SHP77 (cell line): ENCODE measurements at places on chromosomes 3 and 15.

DNA sequence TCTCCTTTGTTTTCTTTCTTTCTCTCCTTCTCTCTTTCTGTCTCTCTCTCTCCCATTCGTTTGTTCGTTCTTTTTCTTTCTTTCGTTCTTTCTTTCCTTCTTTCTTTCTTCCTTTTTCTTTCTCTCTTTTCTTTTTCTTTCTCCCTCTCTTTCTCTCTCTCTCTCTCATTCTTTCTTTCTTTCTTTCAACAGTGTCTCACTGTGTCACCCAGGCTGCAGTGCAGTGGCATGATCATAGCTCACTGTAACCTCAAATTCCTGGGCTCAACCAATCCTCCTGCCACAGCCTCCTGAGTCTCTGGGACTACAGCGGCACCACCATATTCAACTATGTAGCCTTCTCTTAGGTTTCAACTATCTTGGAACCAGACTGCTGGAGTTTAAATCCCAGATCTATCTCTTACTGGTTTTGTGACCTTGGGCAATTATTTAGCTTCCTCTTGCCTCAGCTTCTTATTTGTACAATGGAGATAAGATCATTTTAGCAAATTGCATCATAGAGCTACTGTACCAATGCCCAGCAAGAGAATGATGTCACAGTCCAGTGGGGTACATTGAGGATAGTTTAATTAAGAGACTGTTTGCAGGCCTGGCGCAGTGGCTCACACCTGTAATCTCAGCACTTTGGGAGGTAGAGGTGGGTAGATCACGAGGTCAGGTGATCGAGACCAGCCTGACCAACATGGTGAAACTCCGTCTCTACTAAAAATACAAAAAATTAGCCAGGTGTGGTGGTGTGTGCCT, 27.3 kb upstream of the PARL start:
- DNase-seq, result no peak

DNA sequence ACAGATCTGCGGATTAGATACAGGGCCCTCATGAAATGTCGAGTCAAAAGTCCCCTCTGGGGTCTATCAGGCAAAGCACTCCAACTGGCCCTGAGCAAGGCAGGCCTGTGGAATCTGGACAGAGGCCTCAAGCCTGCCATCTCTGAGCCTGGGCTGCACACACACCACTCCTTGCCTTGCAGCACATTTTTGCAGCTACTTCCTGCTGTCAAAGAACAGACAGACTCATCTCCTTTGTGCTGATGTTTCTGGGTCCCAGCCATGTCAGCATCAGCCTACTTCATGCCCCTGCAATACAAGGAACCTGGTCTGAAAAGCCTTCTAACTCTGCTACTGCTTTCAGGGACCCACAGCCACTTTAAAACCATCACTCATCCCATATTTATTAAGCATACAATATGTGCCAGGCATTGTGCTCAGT, 60.6 kb upstream of the IL12A start:
- no peak for DNase-seq

- DNase-seq, result no peak
Observed at GRCh38 chr3:193812791-193813500, 219.9 kb downstream of the OPA1 start.

GRCh38 chr3:114362815-114363214, 69.0 kb downstream of the TIGIT start:
- DNase-seq, result no peak

- no peak for DNase-seq
Observed at GRCh38 chr3:24088782-24089181, 143.7 kb downstream of the NR1D2 start.

DNA sequence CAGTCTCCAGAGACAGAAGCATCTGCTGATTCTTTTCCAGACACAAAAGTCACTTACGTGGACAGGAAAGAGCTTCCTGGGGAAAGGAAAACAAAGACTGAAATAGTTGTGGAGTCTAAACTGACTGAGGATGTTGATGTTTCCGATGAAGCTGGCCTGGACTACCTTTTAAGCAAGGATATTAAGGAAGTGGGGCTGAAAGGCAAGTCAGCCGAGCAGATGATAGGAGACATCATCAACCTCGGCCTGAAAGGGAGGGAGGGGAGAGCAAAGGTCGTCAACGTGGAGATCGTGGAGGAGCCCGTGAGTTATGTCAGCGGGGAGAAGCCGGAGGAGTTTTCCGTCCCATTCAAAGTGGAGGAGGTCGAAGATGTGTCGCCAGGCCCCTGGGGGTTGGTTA, 25.4 kb downstream of the SYNM start:
- no peak for DNase-seq

DNA sequence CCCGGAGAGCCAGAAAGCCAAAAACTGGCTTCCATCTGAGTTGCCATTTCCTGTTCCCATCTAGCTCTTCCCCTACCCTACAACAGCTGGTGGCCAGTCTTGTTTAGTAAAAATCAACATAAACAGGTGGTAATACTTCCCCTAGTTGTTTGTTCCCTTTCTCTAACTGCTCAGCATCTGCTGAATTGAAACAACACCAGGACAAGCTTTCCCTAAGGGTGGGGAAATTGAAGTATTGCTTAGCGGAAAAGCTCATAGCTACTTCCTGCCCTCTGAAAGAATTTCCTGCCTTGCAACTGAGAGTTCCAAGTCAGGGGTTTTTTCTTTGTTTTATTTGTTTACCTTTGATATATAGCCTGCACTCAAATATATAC, 66.8 kb downstream of the HMG20A start:
- DNase-seq, result no peak

- DNase-seq, result no peak
Observed at GRCh38 chr3:122730240-122730639, 49.6 kb downstream of the PARP14 start.

- peak; percentile 98 for DNase-seq
Observed at GRCh38 chr3:111071257-111072030, at the start of gene NECTIN3. Gene NECTIN3 (plus strand): TSS chr3:111071816. CDS start chr3:111072018, 202 bp downstream.

DNA sequence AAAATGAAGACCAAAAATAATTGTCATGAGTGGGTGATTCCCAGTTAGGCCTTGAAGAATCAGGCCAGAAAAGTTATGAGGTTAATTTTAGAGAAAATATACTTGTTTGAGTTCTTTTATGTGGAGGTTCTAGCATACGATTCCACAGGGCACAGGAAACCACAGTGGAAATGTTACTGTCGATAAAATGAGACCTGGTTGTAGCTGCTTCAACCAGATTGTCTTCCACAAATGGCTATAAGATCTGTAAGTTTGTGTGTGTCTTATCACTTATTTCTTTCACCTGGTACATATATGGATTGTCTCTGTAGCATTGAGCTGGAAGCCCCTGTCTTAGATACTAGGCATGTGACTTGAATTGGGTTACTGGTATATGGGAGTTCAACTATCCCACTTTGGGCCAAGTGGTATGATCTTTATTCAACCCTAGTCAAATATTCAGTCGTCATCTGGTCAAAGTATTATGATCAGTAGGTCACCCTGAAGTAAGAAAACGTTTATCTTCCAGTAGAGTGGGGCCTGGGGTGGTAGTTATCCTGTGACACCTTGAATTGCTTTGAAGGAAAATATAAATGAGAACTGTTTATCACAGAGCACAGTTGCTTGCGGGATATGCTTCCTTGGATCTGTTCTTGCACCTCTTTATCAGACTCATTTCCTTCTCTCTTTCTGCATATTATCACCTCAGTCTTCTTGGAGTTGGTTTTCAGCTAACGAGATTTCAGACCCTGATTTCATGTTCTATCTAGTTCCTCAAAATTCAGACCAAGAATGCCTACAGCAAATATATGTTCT, 21.5 kb upstream of the ZNF609 start:
- no peak for DNase-seq

- no peak for DNase-seq
Observed at GRCh38 chr3:6099458-6100075, 761.3 kb upstream of the GRM7 start.

GRCh38 chr3:88142094-88142624, 7.6 kb upstream of the C3orf38 start:
- no peak for DNase-seq

GRCh38 chr15:39381517-39381916, 199.4 kb upstream of the THBS1 start:
- DNase-seq, result no peak

DNA sequence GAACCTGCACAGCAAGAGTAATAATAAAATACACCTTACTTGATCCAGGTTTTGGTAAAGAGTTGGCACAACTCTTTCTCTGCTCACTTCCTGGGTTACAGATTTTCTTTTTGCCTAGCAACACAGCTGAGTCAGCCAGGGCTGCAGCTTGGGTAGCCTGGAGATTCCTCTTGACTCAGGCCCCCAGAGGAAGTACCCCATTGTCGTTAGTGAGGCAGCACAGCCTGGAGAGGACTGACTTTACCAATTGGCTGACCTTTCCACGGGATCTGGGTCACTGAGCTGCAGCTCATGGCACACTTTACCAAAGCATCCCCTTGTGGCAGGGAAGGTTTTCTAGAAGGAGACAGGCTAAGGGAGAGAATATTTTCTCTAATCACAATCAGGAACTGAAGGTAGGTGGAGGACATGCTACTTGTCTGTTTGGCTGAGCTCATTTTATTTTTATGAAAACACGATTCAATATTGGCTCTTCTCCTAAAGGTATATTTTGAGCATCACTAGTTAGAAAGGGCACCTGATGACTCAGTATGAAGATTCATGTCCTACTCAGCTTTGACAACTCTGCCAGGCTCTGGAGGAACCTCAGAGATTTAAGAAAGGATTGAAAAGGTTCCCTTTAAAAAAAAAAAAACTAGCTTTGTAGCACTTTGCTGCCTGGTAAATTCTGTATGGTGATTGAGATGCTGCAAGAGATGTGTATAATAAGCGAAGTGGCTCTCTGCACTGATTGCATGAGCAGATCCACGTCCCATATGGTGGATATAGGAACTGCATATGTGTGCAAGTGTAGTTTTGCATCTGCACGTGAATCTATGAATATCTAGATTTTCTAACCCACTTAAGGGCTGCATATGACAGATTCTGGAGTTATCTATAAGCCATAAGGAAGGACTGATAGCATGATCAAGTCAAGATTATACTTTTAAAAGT, 124.8 kb downstream of the CHDH start:
- DNase-seq, result no peak

- no peak for DNase-seq
Observed at GRCh38 chr3:127037971-127038446, 55.1 kb downstream of the PLXNA1 start.

- DNase-seq, result peak; percentile 69
Observed at GRCh38 chr3:49839193-49839809, 17.1 kb downstream of the TRAIP start.

- DNase-seq, result no peak
Observed at GRCh38 chr3:128270559-128271492, 117.5 kb downstream of the EEFSEC start.

DNA sequence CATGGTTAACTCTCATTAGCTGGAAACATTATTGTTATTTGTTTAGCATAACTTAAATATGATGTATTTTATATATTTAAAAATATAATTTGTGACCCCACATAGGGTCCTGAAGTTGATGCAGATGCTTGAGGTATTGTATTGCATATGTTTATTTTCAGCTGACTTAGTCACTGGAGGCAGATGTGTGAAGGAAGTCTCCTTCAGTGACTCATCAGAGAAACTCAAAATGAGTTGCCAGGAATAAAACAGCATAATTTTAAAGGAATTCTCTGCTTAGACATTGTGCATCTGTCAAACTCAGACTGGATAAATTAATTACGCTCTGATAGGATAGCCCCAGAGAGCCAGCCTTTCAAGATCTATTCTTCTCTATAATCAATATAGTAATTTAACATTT, 7.9 kb upstream of the OR4F6 start:
- no peak for DNase-seq

DNA sequence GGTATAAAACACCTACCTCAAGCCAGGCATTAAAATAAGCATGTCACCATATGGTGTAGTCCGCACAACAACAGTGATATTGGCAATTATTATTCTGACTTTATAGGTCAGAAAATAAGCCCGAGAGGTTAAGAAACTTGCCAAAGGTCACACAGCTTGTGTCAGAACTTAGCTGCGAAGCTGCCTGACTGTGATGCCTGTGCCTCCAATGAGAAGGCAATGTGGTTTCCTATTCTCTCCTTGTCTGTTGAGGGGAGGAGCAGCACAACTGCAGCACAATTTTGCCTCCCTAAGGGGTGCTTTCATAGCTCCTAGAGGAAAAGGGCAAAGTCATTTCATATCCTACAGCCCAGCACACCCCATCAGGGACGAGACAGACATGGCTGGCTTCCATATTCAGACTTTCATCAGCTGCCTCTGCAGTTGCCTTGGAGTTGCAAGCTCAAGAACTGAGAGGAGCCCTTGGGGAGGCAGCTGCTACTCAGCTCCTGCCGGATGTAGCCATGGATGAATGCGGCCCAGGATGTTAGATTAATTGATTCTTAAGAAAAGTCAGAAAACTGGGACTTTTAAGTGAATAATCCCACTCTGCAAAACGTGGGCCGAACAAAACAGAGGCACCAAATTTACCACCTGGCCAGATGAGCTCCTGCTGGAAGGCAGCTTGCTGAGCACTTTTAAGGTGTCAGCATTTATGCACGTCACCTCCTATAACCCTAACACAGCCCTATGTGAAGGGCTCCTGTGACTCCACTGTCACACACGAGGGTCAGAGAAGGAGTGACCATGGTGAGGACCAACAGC, 38.5 kb downstream of the MYO5C start:
- DNase-seq, result no peak

GRCh38 chr15:47820747-47821319, 103.5 kb downstream of the SEMA6D start:
- DNase-seq, result no peak

- DNase-seq, result no peak
Observed at GRCh38 chr15:78810003-78810361, 1.3 kb downstream of the ADAMTS7 start.

DNA sequence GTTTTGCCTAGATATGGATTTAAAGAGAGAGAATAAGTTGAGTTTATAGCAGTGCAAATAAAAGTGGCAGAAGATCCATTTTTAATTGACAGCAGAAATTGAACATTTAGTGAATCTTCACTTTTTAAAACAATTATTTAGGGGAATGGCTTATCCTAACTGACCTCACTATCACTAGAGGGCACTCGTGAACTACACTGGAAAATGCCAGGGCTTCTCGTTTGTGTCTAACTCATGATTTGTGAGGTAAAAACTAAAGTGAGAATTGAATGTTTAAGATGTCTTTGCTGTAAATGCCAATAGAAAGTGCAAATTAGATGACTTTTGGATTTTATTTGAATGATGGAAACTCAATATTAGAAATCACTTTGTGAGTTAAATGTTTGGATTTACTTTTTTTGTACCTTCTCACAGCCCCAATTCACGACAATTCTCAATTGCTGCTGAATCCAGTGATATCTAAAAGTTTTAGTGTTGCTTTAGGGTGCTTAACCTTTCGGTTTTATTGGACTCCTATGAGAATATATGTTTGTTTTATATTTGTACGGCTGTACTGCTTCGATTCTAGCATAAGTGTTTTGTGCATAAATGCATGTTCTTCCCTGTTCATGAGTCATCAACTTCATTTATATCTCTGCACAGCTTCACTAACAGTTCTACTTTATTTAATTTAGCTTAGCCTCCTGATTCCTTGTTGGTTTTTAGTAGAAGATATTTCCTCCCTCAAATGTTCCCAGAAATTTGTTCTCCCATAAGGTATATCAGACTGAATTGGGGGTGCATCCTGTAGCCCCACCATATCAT, 462.1 kb downstream of the MFSD1 start:
- DNase-seq, result peak; percentile 28
